ENCODE measurements at places on chromosomes 5 and 9.

DNA sequence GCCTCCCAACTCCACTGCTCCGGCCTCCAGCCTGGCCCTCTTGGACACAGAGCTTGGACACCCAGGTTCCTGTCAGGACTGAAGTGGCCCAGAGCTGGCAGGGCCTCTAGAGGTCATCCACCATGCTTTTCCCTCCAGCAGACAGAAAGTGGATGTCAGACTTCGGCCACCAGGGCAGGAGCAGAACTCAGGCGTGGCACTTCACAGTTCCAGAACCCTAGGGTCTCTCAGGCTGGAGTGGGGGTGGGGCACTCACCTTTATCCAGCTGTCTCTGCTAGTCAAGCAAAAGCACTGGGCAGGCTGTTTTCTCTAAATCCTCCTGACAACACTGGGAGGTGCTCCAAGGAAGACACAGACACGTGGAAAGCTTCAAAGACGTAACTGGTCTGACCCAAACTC, 35.6 kb upstream of the N4BP3 start:
- no peak for DNase-seq

- DNase-seq = no peak
Measured at GRCh38 chr9:122656378-122656777, 1.0 kb downstream of the OR1B1 start.

GRCh38 chr9:85290019-85290418, 451.7 kb downstream of the AGTPBP1 start:
- DNase-seq = no peak

DNA sequence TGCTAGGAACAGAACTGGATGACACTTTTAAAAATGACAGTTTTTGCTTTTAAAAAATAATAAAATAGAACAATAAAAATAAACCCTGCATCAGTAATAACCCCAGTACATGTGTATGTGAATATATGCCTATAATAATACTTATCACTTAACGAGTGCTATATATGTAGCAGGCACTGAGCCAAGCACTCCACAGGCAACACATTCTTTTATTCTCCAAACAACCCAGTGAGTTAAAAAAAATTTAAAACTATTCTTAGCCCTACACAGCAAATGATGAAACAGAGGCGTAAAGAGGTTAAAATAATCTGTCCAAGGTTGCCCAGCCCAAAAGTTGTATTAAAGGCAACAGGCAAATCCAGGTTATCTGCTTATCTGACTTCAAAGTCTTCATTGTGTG, 124.5 kb upstream of the SMIM23 start:
- no peak for DNase-seq

- DNase-seq = no peak
Measured at GRCh38 chr5:65364907-65365306, 116.8 kb downstream of the ADAMTS6 start.
